ENCODE measurements at places on chromosomes 5 and 9. TPM values are rescaled to one million over a fixed set of nuclear protein-coding genes. Genes with fewer than 3 reads are reported as not detected.

- no peaks in the 10 kb centered on the region for H3K27me3 ChIP-seq
- no peak overlapping the region for H3K4me3 ChIP-seq
- H3K4me1 ChIP-seq, result peaks cover 3% of the 10 kb centered on the region
- H3K27ac ChIP-seq, result no peak overlapping the region
These were observed 200.6 kb upstream of the ZNF618 start for GRCh38 chr9:113675475-113675941.

- no peaks in the 10 kb centered on the region for H3K27me3 ChIP-seq
- H3K27ac ChIP-seq, result no peak overlapping the region
- peak; percentile 8 for DNase-seq
- no peaks in the 10 kb centered on the region for H3K36me3 ChIP-seq
These were observed 94.4 kb upstream of the IFNE start for GRCh38 chr9:21576331-21577189.

DNA sequence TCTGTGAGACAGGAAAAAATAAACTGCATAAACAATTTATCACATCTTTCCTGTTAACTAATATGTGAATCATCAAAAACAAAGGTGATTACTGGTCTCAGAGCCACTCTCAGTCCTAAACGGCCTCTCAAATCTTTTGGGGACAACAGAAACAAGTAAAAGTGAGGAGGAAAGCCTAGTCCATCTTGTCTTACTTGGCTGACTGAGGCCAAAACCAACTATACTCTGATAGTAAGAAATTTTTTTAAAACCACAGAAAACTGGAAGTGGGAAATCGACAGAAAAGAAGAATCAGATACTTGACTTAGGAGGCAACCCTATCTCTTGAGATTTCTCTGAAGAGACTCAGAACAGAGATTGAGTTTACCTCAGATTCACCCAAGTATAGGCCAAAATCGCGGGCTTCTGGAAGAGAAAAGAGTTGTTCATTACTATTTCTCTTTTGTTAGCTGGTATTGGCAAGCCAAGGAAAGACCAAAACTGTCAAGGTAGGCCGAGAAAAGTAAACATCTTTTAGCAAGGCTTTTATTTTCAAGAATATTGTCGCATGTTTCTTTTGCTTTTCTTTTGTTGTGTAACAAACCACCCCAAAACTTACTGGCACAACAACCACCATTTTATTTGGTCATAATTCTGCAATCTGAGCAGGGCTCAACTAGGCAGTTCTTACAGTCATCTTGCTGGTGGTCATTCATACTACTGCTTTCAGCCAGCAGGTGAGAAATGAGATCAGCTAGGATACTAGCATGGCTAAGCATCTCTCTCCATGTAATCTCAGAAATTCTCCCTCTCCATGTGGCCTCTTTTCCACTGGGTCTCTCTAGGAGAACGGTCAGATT, 46.1 kb downstream of the RFX3 start:
- DNase-seq, result no peak
- H3K27me3 ChIP-seq, result no peaks in the 10 kb centered on the region
- H3K36me3 ChIP-seq, result no peaks in the 10 kb centered on the region

Gene STPG3
- not detected for total RNA-seq

Gene IL9
- total RNA-seq, result not detected
